ENCODE measurements at places on chromosomes 13 and 19.

DNA sequence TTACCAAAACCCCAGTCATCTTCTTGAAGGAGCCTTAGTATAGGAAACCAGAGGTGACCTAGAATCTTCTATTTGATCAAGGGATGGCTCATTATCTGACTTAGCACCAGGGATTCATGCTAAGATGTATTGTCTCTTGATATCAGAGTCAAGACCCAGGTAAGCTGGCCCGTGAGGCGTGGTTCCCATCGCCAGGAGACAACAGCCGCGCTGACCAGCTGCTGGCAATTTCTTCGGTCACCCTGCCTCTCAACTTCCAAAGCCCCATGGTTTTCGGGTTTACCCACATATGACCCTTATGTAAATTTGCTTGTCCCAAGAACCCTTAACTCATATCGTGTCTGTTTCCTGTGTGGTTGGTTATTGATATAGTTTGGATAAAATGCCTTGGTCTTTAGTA, 77.7 kb upstream of the VSTM2B start:
- DNase-seq, result no peak

DNA sequence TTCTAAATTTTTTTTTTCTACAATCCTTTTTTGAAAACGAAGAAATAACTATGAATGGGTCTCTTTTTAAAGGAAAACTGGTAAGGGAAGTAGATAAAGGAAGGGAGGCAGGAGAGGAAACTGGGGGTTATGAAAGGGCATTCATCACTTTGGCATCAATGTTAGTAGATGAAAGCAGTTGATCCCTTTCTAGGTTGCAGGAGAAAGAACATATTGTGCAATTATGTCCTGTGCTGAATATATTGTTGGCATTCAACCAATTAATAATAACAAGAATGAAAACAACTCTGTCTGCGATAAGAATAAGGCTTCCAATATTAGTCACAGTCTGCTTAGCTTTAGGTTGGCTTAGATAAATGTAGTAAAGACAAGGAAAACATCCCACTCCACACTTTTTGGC, 796.8 kb upstream of the KLHL1 start:
- DNase-seq, result no peak

DNA sequence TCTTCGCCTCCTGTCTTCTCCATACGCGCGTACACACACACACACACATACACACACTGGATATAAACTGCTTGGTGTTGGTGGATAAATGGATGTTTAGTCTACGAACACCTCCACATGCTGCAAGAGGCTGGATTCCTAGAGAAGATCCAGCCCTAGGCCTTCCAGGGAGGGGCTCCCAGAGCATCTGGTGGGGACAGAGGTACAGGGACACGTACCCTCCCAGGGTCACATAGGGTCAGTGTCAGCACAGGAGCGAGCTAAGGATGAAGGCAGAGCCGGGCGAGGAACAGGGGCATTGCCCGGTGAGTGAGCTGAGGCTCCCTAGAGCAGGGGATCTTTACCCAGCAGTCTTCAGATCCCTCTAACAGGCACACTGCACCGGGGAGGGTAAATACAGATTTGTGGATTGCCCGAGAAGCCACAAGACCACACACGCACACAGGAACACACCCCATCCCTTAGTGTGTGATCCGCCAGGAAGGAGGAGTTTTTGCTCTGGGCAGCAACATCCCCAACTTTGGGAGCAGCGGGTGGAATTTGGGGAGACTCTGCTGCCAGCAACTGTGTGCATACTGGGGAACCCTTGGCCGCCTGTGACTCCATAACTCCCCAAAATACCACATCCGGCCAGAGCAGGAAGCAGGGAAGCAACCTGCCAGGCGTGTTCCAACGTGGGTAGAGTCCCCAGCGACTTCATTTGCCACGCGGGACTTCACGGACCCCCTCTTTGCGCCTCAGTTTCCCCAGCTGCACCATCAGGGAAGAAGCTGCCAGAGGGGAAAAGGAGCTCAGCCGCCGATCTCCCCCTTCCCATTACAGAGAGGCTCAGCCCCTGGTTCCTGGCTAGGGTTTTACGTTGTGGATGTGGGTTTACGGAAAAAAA, 5.8 kb upstream of the TLE2 start:
- no peak for DNase-seq

GRCh38 chr19:14525729-14526128, 3.7 kb upstream of the TECR start:
- no peak for DNase-seq

GRCh38 chr13:105428811-105429210, 1106.7 kb downstream of the EFNB2 start:
- no peak for DNase-seq

- DNase-seq, result no peak
These were observed 88.0 kb downstream of the PCCA start for GRCh38 chr13:100176801-100177400.

DNA sequence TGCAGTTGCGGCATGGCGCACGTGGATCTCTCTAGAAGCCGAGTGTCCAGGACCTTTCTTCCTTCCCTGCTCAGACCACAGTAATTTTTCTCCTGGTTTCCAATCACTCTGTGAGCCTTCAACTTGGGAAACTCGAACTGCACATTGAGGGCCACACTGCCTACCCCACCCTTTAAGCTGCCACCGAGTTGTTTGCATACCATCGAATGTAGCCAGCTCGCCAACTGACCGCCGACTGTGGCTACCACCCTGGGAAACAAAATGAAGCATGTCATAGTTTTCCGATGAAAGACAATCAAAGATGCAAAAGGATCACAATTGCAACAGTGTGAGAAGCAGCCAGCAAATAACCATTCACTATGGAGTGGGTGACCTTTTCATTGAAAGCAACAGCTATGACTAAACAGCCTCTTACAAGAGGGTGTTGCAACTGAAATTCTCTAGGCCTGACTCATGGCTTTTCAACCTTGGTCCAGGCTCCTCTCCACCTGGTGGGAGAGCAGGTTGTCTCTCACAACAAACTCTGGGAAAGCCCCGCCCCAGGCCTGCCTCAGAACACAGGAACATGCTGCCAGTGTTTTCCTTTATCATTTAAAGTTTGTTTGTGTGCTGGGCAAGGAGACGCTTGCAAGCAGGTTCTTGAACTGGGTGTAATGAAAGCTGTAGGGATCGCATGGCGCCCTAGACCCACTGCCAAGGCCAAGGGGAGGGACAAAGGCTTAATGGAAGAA, 141.7 kb upstream of the SERP2 start:
- peak; percentile 81 for DNase-seq

DNA sequence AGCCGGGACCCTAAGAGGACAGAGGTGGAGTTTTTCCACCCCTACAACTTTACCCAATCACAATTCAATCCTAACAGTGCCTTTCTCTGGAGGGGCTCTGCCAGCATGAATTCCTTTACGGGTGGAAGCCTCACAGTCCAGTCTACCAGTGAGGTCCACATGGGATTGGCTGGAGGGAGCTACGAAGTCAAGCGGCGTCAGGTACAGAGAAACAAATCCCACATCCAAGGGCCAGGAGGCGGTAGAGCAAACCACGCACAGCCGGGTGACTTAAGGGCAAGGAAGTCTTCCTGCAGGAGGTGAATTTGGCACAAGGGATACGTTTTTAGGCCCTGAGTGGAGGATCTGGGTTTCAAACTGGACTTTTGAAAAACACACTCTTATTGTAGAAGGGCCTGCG, 199.6 kb downstream of the UQCRFS1 start:
- DNase-seq, result no peak

DNA sequence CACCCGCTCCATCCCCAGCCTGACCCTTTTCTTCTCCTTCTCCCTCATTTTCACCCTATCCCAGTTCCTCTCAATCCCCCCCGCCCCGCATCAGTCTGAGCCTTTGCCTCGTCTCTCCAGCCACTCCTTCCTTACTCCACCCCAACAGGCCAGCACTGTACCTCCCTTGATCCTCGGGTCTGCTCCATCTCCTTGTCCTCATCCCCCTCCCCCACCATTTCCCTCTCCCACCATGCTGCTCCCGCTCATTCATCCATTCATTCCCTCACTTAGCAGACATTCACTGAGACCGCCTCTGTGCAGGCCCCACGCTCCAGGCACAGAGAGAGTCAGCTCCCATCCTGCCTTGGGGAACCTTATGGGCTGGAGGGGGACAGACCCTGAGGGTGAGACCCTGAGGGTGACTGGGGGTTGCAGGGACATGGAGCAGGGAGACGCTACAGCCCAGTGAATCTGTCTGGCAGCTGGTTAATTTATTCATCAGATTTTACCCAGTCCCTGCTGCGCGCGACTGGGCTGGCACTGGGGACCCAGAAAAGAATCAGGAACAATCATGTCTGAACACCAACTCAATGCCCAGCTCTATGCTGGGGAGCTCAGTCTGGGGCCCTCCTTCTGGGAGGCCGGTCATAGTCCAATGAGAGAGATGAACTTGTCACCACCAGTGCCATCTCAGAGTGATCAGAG, 881 bp downstream of the ARHGAP33 start:
- no peak for DNase-seq

- no peak for DNase-seq
These were observed 45.3 kb upstream of the ZNF599 start for GRCh38 chr19:34818270-34818669.

- DNase-seq, result peak; percentile 63
These were observed 427 bp downstream of the ZNF160 start for GRCh38 chr19:53102756-53103233.

All from AG08396 (cell line).